ENCODE measurements at places on chromosomes 11 and 22.

- peak; percentile 36 for DNase-seq
Measured at GRCh38 chr11:128904656-128905344, 13.6 kb downstream of the KCNJ5 start.

GRCh38 chr11:73240190-73240781, 22.2 kb downstream of the P2RY2 start:
- DNase-seq, result peak; percentile 69

DNA sequence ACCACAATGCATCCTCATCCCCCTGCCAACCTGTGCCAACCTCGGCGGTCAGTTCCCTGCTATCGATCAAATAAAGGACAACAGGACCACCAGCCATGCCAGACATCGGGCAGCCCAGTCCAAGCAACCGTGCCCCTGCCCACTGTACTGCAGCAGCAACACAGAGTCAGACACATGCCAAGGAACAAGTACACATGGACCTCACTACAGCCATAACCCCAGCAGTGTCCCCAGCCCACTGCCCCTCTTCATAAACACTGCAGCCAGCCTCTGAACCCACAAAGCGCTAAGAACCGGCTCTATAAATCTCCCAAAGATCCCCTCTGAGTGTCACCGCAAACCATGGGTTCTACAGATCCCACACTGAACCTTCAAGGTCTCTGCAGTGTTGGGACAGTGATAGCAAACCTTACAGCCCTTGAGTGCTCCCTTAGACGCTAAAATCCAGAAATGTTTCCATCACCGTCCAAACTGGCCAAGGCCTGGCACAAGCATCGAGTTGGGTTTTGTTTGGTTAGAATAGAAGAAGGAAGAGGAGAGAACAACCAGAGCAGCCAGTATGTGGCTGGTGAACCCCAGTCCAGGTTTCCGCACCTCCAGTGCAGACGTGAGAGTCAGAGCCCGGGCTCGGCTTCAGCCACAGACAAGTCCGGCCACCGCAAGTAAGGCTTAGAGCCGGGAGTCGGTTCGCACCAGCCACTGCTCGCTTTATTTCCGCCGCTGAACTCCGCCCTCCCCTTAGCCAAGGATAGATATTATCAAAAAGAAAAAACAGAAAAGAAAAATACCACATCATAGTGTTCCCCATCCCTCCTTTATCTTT, 7.9 kb downstream of the PAX6 start:
- no peak for DNase-seq

GRCh38 chr11:12565406-12565805, 108.8 kb upstream of the TEAD1 start:
- DNase-seq, result no peak

GRCh38 chr11:126293726-126294125, 10.1 kb upstream of the DCPS start:
- no peak for DNase-seq

All from AG08395 (cell line).